Right ventricle myocardium superior (tissue), 1 donor: ENCODE measurements at places on chromosomes 11 and 22. TPM values are rescaled to one million over a fixed set of nuclear protein-coding genes. Genes with fewer than 3 reads are reported as not detected.

The LINC01488 gene
- 0.22 TPM for total RNA-seq

The CSRP3 gene
- total RNA-seq = 1,083 TPM

The TRIM49 gene
- total RNA-seq = not detected

The APOA1 gene
- total RNA-seq = 8.4 TPM

The HPX gene
- 0.35 TPM for total RNA-seq

The CRACR2B gene
- 18.9 TPM for total RNA-seq

The IGSF9B gene
- total RNA-seq = 38.9 TPM

The SCARF2 gene
- 2.6 TPM for total RNA-seq

The WBP2NL gene
- total RNA-seq = 0.16 TPM

The CCDC15 gene
- 0.24 TPM for total RNA-seq

The AP1B1 gene
- total RNA-seq = 25.6 TPM

The KBTBD3 gene
- total RNA-seq = 7.6 TPM

The OR8G5 gene
- not detected for total RNA-seq

The ZW10 gene
- total RNA-seq = 8.4 TPM

The GRIA4 gene
- total RNA-seq = not detected

The HEPHL1 gene
- total RNA-seq = not detected

The OR52I2 gene
- not detected for total RNA-seq

The LUZP2 gene
- total RNA-seq = not detected

The PANX2 gene
- 0.43 TPM for total RNA-seq

The DRD4 gene
- not detected for total RNA-seq

The ART5 gene
- 4.7 TPM for total RNA-seq

The IL17REL gene
- not detected for total RNA-seq

The TSGA10IP gene
- not detected for total RNA-seq

The MUC5AC gene
- total RNA-seq = not detected

The SLC22A6 gene
- not detected for total RNA-seq

The SLN gene
- 24.8 TPM for total RNA-seq

The HBG1 gene
- total RNA-seq = not detected

The NOX4 gene
- total RNA-seq = 1.7 TPM

The RIBC2 gene
- not detected for total RNA-seq

The CD3D gene
- 0.62 TPM for total RNA-seq

The ZNF202 gene
- total RNA-seq = 4.4 TPM

The GSC2 gene
- total RNA-seq = not detected

The RASGRP2 gene
- 38.4 TPM for total RNA-seq

The XKR3 gene
- not detected for total RNA-seq

The MYO7A gene
- 4.4 TPM for total RNA-seq

The PRG3 gene
- total RNA-seq = not detected

The OR51A4 gene
- total RNA-seq = not detected

The OR52E8 gene
- not detected for total RNA-seq

The ARHGAP8 gene
- not detected for total RNA-seq

The NLRP6 gene
- total RNA-seq = 0.11 TPM

The OOSP1 gene
- not detected for total RNA-seq

The HMOX1 gene
- 4.8 TPM for total RNA-seq

The TESMIN gene
- total RNA-seq = 0.46 TPM

The FAM111B gene
- total RNA-seq = 1.0 TPM
